Femur (tissue), 1 donor: ENCODE measurements at places on chromosomes 2 and 18.

- no peak for DNase-seq
Observed at GRCh38 chr2:147683380-147683779, 161.4 kb upstream of the ACVR2A start.

DNA sequence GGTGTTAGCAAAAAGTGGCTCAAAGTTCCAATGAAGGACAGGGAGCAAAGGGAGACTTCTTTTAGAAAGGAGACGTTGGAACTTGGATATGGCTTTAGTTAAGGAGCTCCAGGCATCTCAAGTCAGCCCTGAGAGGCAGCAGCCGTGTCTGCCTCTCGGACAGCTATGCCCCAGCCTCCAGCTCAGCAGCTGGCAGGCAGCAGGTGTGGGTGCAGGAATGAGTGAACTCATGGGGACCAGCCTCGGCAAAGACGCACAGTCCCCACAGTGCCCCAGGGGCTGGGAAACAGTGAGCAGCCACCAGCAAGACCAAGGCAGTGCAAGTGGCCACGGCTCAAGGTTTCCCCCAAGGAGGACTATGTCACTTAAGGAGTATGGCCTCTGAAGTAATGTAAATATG lies 1.6 kb upstream of the LRRFIP1 start:
- peak; percentile 47 for DNase-seq

- no peak for DNase-seq
Observed at GRCh38 chr2:119699016-119699606, 20.1 kb downstream of the TMEM177 start.

GRCh38 chr2:170714381-170715061 lies 616 bp upstream of the SP5 start:
- no peak for DNase-seq

- DNase-seq, result no peak
Observed at GRCh38 chr2:54904836-54905235, 145.4 kb downstream of the RTN4 start.

GRCh38 chr18:35474884-35475283 lies 22.9 kb downstream of the INO80C start:
- no peak for DNase-seq

GRCh38 chr2:76563730-76564129 lies 853.0 kb upstream of the GCFC2 start:
- DNase-seq, result no peak

DNA sequence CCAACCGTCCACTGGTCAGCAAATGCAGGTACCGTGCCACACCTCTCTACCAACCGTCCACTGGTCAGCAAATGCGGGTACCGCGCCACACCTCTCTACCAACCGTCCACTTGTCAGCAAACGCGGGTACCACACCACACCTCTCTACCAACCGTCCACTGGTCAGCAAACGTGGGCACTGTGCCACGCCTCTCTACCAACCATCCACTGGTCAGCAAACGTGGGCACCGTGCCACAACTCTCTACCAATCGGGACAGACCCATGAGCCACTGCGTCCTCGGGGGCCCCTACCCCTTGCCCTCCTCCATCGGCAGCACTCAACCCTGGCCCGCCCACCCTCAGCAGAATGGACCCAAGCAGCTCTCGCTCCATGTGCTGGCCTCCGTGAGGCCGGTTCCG lies 226.4 kb upstream of the SALL3 start:
- peak; percentile 18 for DNase-seq
